Stimulated activated naive CD4-positive, alpha-beta T cell treated with Interleukin-2 at 50 U/mL for 16 hours (primary cell): ENCODE measurements at places on chromosomes 4 and X.

DNA sequence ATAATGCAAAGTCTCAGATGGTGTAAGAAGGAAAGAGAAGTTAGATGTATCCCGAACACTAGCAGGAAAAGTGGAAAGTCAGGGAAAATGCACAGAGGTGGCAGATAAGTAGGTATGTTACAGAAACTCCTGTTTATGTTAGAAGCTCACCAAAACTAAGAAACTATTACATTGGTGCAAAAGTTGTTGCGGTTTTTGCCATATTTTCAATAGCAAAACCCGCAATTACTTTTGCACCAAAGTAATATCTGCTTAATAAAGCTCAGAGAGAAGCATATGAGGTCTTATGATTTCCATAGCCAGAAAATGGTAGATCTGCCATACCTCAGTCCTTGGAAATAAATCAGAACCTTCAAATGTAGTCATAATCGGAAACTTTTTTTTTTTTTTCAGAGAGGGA is 1035.6 kb downstream of the PCDH7 start:
- DNase-seq: no peak

DNA sequence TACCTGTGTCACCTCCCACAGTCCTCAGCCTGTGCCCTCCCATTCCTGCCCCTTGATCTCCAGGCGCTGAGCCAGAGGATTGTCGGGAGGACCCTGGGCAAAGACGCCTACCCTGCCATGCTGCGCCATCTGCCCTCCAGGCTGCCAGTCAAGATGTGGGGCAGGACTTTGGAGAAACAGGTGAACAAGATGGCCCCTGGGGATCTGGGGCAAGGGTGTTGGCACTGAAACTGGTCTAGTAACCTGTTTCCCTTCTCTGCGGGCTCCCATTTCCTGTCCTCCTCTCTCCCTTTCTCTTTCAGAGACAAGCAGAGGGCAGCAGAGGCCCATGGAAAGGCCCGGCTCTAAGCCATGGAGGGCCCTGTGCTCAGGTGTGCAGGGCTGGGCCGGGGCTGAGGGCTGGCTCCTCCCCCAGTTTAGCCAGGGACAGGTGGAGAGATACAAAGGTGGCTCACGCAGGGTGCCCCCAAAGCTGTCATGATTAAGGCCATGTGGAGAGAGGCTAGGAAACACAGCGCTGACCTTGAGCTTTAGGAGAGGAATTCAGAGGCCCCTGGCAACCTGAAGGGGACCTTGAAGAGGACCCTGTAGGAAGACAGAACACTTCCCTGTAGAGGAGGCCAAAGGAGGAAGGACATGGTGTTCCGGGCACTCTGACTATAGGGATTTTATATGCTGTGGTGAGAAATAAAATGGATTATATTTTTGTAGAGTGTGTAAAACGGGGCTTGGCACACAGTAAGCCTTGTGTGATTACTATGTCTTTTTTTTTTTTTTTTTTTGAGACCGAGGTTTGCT is at the start of gene GLOD5:
GLOD5 (plus strand) TSS at position 74 of the 798 bp plus-strand sequence; CDS start at position 118, 44 bp downstream.
- no peak for DNase-seq

- no peak for DNase-seq
These were observed 83.8 kb downstream of the FAM53A start for GRCh38 chr4:1600211-1600780.

- DNase-seq: no peak
These were observed 64.3 kb downstream of the SCML2 start for GRCh38 chrX:18290200-18290599.

DNA sequence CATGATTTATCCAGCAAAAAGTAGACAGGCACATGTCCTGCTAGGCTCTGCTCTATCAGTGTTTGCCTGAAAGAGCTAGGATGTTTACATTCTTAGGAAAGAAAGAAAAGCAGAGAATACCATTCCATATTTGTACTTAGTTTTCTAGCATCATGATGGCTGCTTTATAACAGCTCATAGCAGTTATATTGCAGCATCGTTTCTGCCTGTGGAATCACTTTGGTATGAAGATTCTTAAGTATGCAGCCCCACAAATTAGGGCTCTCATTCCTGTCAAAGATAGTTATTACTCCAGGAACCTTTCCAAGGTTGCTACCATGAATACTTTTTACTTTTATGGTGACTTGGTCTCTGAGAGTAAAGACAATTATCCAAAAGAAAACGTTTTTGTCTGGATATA is 119.0 kb upstream of the MYOZ2 start:
- no peak for DNase-seq

- DNase-seq: no peak
These were observed 51.7 kb downstream of the TMEM154 start for GRCh38 chr4:152628128-152628527.

- no peak for DNase-seq
These were observed 1157.6 kb upstream of the TENM3 start for GRCh38 chr4:181085557-181085956.

- DNase-seq: no peak
These were observed 166.8 kb downstream of the SHROOM3 start for GRCh38 chr4:76601791-76602190.

- DNase-seq: no peak
These were observed 7.0 kb upstream of the CRMP1 start for GRCh38 chr4:5899881-5900280.

DNA sequence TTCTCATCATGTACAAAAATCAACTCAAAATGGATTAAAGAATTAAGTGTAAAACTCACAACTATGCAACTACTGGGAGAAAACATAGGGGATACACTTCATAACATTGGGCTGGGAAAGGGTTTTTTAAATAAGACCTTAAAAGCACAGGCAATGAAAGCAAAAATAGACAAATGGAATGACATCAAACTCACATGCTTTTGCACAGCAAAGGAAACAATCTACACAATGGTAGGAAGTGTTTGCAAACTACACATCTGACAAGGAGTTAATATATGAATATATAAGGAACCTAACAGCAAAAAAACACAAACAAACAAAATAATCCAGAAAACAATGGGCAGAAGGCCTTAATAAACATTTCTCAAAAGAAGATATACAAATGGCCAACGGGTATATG is 57.9 kb downstream of the FREM3 start:
- DNase-seq: no peak

DNA sequence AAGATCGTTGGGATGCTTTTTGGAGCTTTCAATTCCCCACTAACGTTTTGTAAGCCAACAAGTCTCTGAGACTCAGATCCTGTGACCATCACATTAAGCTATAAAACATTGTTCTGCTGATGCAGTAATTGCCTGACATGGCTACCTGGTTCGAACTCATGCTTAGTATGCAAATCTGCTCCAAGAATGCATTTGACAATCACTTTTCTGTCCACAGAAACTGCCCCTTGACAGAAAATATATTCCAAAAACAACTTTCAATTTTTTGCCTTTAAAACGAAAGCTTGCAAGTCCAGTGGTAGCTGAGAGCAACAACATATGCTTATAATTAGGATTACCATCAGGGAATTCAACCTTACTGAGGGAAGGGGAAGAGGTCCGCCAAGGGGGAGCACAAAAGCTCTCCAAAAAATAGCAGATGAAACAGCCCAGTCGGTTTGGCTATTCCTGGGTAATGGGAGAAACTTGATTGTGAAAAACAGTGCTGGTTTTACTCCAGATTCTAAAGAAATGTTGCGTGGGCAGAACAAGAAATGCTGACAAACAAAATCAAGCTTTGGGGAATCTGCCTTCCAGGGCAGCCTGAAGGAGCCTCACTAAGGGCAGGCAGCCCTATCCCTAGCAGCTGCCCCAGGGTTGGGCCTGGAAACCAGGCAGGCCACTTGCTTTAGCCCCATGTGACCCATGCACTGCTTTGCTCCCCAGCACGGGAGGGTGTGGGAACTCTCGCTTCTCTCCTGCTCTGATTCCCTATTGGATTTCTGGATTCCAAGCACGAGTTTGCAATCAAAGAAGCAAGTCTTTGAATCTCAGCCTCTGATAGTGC is 160.7 kb upstream of the LDB2 start:
- no peak for DNase-seq

- DNase-seq: no peak
These were observed 43.7 kb upstream of the UGT2A3 start for GRCh38 chr4:68995292-68995691.

DNA sequence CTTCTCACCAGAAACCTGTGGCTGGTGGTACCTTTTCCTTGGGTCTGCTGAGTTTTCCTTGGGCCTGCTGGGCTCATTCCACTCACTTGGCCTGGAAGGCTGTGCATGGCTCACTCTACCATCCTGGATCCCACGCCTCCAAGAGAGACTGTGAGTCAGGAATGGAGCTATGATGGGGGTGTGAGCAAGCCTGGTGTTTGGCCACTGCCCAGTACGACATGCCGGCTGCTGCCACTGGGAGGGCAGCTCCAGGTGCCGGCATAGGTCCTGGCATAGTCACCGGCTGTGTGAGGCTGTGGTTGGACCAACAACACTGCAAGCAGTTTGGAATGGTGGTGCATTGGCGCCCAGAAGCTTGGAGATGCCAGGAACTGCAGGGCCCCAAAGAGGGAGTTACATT is 721.7 kb downstream of the PCDH18 start:
- DNase-seq: no peak

DNA sequence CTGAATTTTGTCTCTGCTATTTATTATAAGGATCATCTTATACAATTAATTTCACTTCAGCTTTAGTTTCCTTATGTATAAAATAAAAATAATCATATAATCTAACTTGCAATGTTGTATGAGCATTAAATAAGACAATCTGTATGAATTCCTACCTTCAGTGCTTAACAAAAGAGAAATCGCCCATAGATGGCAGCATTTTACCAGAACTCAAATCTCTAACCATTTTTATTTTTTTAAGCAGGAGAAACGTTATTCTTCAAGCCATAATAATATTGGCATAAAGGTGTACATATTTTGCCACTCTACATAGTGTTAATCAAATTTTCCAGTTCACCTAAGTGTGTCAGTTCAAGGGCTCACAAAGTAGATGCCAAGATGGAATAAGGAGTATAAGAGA is 78.8 kb downstream of the TMEM47 start:
- DNase-seq: no peak

DNA sequence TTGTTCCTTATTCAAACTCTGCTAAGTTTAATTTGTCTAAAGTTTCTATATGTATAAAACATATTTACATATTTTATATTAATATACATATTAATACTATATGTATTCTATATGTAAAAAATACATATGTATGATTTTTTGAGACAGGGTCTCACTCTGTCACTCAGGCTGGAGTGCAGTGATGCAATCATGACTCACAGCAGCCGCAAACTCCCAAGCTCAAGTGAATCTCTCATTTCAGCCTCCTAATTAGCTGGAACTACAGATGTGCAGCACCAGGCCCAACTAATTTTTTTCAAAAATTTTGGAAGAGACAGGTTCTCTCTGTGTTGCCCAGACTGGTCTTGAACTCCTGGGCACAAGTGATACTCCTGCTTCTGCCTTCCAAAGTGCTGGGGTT is 684.9 kb downstream of the TRAM1L1 start:
- DNase-seq: no peak

GRCh38 chr4:168870004-168870403 is 140.1 kb downstream of the CBR4 start:
- no peak for DNase-seq

DNA sequence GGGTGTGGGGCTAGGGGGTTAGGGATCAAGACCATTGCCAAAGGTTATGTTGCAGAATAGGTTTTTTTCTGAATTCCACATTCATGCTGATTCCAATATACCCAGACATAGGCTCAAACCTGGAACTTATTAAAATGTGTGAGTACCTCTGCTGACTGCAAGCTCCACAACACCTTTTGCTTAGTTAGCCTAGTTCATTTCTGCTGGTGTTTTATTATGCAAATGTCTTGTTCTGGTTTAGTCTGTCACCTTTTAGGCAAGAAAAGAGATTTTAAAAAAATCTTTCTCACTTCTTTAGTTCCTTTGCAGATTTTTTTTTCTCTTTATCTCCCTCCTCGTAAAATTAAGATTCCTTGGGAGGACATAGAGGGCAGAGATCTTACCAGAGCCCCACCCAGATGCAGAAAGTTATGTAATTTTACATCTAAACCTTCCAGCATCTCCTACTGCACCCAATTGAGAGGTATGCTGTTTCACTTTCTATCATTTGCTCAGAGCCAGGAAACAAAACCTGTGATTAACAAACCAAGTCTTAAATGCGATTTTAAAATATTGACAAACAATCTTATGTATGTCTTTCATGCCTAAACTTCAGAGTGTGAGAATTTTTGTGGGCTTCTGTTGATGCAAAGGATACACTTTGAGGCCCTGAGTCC is 190.7 kb upstream of the CLNK start:
- no peak for DNase-seq

GRCh38 chrX:70252491-70252890 is 7.5 kb downstream of the P2RY4 start:
- no peak for DNase-seq

GRCh38 chr4:161900110-161900509 is 263.7 kb downstream of the FSTL5 start:
- DNase-seq: no peak

- no peak for DNase-seq
These were observed 11.2 kb upstream of the CXCR3 start for GRCh38 chrX:71629467-71629866.

- no peak for DNase-seq
These were observed 130.3 kb downstream of the SCFD2 start for GRCh38 chr4:53235547-53235946.

DNA sequence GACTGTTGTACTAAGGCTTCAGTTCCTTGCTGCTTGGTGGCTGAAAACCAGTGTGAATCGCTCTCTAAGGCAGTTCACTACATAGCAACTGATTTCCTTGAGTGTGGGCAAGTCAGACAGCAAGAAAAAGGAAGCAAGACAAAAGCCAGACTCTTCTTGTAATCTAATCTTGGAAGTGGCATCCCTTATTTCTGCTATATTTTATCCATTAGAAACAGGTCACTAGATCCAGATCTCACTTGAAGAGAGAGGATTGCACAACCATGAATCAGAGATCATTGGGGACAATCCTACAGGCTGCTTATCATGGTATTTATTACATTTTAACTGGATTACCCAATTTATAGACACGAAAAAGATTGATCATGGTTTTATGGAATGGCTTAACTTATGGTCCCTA is 684.5 kb downstream of the GRID2 start:
- no peak for DNase-seq

- DNase-seq: no peak
These were observed 63.5 kb downstream of the GPC3 start for GRCh38 chrX:133921764-133922389.
